ENCODE measurements at places on chromosomes 4 and X. TPM values are rescaled to one million over a fixed set of nuclear protein-coding genes. Genes with fewer than 3 reads are reported as not detected.

Gene SCML2
- 2.2 TPM for total RNA-seq

Gene PSAPL1
- total RNA-seq, result not detected

Gene ERCC6L
- 13.2 TPM for total RNA-seq

Gene TXK
- total RNA-seq, result 28.8 TPM

Gene NUDT6
- total RNA-seq, result 5.9 TPM

Gene IQSEC2
- 0.56 TPM for total RNA-seq

Gene CTSO
- 2.7 TPM for total RNA-seq

Gene MAGEH1
- 14.5 TPM for total RNA-seq

Gene YY2
- 0.56 TPM for total RNA-seq

Gene HELT
- total RNA-seq, result not detected

Gene RRAGB
- total RNA-seq, result 7.3 TPM

Gene SNCA
- 0.93 TPM for total RNA-seq

Gene PHKA1
- total RNA-seq, result 4.2 TPM

Gene UGT2B10
- not detected for total RNA-seq

Gene ESX1
- not detected for total RNA-seq

Gene CCSER1
- 0.64 TPM for total RNA-seq

Gene LPAR4
- total RNA-seq, result not detected

Gene C1QTNF7
- not detected for total RNA-seq

Gene BBS7
- total RNA-seq, result 17.8 TPM

Gene LEF1
- total RNA-seq, result 73.4 TPM

Gene TRIML1
- total RNA-seq, result not detected

Data from activated T-helper 17 cell treated with anti-CD3 and anti-CD28 coated beads, Interleukin-2, amount 50 U/mL, for 72 hours (primary cell).